NCI-H1105 treated with DMSO at 0.1 percent for 48 hours (cell line): ENCODE measurements at places on chromosomes 2 and 18.
A peak's percentile ranks its signal among the peaks of the same experiment; 100 is the strongest.

- DNase-seq = no peak
These were observed 1367.2 kb upstream of the SLC39A10 start for GRCh38 chr2:194289712-194290346.

DNA sequence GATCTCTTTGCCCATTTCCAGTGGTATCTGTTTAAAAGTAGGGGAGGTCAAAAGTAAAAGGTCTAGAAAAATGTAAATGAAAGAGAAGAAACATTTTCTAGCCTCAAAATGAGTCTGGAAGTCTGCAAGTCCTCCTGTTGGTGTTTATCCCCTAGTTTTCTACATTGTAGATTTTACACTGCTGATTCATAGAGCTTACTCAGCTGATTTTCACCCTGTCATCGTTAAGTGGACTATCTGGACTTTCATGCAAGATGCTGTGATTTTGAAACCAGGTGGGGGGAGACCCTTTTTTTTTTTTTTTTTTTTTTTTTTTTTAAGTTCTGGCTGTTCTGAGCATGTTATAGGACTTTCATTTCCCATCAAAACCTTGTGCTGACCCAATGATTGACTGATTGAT, 10.3 kb downstream of the HOXD3 start:
- no peak for DNase-seq

DNA sequence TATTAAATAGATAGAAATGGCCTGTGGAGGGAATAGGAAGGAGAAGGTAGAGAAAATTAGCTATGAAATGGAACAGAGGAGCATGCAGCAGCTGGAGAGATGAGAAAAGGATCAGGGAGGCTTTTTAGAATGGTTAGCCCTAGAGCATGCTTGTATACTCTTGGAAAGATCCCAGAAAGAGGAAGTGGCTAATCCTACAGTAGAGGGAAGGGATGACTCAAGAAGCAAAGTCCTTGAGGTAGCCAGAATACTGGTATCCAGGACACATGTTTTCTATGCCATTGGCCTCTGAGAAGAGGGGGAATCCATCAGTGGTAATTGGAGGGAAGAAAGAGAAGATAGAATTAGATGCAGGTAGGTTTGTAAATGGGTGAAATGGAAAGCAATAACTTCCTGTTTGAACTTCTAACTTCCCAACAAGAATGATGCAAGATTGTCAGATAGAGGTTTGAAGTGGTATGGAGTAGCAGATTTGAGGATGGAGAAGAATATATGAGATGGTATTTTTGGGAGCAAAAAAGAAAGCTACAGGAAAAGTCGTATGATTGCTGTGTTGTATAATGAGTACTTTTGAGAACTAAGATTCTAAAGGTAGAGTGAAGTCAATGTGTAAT, 17.1 kb upstream of the OSBPL6 start:
- DNase-seq = no peak

DNA sequence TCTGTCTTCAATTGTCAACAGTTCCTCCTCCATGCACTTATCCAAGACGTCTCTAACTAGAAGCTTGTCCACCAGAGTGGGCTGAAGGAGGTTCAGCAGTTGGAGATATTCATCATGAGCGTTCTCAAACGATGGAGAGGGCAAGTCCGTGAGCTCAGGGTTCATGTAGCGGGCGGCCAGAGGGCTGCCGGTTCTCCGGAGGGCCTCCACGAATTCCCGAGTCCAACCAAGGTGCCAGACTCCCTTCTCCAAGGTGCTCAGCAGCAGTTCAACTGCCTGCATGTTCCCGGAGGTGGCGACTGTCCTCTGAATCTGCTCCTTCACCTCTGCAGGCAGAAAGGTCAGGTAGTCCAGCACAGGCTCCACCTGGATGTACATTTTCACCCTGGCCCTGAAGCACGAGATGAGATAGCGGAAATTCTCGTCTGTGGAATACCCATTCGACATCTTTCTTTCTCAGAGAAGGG, 590 bp downstream of the IFIH1 start:
- DNase-seq = no peak

GRCh38 chr2:4381049-4381448, 677.7 kb downstream of the DCDC2C start:
- peak; percentile 99 for DNase-seq

DNA sequence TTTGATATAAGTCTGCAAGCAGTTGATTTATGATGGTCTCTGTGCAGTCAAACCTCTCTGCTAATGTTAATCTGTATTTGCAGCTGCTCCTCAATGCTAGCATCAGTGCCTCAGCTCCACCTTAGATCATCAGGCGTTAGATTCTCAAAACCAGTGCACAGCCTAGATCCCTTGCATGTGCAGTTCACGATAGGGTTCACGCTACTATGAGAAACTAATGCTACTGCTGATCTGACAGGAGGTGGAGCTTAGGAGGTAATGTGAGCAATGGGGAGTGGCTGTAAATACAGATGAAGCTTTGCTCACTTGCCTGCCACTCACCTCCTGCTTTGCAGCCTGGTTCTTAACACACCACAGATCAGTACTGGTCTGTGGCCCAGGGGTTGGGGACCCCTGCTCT, 18.4 kb downstream of the RBKS start:
- DNase-seq = no peak

- DNase-seq = peak; percentile 65
These were observed 419.6 kb upstream of the POU3F3 start for GRCh38 chr2:104434318-104434792.

- no peak for DNase-seq
These were observed 313.6 kb downstream of the SLC8A1 start for GRCh38 chr2:40138314-40138713.
